ENCODE measurements at places on chromosomes 4 and X. TPM values are rescaled to one million over a fixed set of nuclear protein-coding genes. Genes with fewer than 3 reads are reported as not detected.
A peak's percentile ranks its signal among the peaks of the same experiment; 100 is the strongest.

DNA sequence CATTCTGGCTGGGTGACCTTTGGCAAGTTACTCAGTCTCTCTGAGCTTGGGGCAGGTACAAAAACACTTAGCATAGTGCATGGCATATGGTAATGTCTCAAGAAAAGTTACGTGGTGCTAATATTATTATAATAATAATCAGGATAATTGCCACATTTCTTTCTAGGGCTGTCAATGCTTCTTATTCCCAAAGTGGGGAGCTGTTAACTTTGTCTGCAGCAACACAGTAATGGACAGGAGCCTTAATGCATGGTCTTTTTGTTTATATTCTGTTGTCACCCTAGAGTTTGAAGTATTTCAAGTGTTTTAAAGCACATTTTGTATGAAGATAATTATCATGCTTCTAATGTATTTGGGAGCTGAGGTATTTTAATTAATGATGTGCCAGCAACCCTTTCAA lies 121.8 kb downstream of the FHIP1A start:
- no peak for DNase-seq

DNA sequence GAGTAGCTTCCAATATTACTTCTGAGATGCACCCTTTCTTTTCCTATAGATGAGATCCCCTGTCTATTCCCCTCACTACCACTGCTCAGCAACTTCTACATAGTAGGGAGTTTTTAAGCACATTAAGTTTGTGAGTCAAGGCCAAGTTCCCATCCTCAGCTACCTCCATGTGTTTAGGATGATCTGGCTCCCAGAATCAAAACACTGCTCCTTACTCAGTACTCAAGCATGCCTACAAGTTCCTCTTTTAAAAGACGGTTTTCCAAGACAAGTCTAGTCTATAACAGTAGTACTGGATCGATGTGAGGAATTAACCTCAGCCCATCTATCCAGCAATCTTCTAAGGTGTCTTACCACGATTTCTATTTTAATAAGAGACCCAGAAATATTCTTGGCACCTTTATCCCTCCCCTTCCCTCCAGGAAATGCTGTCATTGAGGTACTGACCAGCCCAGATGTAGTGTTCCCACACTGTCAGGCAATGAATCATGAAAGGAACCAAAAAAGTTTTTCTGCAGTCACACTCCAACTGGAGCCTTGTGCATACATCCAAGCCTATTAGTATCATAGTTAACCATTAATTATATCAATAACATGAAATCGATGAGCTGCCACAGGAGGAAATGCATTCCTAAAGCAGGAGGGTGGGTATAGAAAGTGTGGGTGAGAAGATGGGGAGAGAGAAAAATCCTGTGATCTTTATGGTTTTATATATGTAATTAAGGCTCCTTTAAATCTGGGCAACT lies 29.6 kb downstream of the AREG start:
- DNase-seq = no peak

DNA sequence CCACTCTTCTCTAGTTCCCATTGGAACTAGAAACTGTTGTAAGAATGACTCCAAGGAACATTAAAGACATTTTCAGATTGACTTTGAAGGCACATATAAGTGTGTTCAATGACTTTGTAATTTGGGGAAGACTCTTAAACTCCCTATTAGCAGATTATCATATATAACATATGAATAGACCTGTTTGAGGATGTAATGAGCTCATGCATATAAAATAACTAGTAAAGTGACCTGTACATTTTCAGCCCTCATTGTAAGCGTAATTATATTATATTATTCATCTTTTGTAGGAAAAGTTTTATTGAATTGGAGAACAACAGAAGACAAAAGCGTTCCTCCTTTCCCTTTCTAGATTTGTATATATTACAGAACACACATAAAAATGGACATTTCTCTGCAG lies 455.1 kb downstream of the IL1RAPL1 start:
- no peak for DNase-seq

Gene SERTM2
- not detected for total RNA-seq

GRCh38 chr4:161991811-161992210 lies 172.0 kb downstream of the FSTL5 start:
- no peak for DNase-seq

Gene GPR82
- 0.33 TPM for total RNA-seq

- DNase-seq = no peak
These were observed 223.7 kb upstream of the FAT4 start for GRCh38 chr4:125091101-125091500.

- DNase-seq = no peak
These were observed 182.7 kb downstream of the ANK2 start for GRCh38 chr4:113232194-113232593.

- no peak for DNase-seq
These were observed 513.8 kb upstream of the FAM241A start for GRCh38 chr4:111631215-111631999.

DNA sequence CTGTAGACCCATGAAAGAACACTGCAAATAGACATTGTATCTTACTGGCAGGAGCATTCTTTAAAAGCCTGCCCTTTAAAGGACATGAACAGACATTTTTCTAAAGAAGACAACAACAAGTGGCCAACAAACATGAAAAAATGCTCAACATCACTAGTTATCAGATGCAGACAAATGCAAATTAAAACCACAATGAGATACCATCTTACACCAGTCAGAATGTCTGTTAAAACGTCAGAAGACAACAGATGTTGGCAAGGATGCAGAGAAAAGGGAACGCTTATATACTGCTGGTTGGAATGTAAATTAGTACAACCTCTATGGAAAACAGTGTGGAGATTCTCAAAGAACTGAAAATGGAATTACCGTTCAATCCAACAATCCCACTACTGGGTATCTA lies 77.2 kb downstream of the ATP10D start:
- DNase-seq = no peak

Gene CCDC158
- total RNA-seq = 3.2 TPM

- no peak for DNase-seq
These were observed 17.2 kb downstream of the NKX6-1 start for GRCh38 chr4:84481860-84482245.

DNA sequence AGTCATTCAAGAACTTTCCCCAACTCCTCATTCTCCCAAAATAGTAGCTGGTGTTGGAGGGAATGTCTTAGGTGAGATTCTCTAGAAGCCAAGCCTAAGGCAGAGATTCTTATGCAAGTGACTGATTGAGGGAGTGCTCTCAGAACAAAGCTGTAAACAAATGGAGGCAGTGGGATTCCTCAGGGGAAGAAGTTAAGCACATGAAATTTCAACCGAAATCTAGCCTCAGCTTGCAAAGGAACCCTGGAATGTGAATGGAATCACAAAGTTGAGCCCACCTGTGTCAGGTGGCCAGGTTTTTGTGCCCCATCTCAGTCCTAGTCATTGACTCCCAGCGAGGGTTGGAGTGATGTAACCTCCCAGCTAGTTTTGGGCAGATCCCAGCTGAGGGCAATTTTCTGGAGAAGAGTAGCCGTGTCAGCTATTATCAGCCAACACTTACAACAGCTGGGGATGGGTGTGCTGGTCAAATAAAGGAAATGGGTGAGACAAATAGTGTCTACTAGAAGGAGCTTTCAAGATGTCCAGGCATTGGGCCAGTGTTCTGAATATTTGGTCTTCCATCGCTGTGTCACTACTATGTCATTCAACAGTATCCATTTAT lies 29.7 kb upstream of the FGF2 start:
- no peak for DNase-seq

DNA sequence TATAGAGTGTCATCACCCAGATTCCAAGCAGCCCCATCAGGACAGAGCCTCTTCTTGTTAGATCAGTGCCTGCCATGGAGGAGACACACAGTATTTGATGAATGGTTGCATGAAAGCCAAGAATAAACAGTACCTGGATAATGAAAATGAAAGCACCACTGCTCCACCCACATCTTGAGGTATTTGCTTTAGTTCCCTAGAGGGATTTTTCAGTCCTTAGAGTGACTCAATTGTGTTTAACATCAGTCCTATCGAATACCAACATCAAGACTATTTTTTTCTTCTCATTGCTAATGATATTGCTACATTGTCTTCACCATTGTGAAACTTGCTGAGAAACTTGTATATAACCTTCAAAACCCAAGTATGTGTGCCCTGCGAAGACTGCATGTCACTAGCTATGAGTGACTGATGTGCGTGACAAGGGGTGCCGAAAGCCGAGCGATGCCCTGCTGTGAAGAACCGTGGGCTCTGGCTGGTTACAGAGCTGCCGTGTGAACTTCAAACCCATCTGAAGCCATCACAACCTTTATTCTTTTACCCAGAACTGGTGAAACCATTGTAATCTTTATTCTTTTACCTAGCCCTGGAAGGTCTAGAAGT lies 211.3 kb upstream of the FAT1 start:
- DNase-seq = no peak

GRCh38 chr4:6405397-6405706 lies 67.1 kb downstream of the PPP2R2C start:
- no peak for DNase-seq

Gene ADH7
- not detected for total RNA-seq

GRCh38 chr4:182711211-182711610 lies 206.0 kb downstream of the DCTD start:
- no peak for DNase-seq

Gene TMPRSS11B
- total RNA-seq = not detected

Gene PF4V1
- total RNA-seq = not detected

DNA sequence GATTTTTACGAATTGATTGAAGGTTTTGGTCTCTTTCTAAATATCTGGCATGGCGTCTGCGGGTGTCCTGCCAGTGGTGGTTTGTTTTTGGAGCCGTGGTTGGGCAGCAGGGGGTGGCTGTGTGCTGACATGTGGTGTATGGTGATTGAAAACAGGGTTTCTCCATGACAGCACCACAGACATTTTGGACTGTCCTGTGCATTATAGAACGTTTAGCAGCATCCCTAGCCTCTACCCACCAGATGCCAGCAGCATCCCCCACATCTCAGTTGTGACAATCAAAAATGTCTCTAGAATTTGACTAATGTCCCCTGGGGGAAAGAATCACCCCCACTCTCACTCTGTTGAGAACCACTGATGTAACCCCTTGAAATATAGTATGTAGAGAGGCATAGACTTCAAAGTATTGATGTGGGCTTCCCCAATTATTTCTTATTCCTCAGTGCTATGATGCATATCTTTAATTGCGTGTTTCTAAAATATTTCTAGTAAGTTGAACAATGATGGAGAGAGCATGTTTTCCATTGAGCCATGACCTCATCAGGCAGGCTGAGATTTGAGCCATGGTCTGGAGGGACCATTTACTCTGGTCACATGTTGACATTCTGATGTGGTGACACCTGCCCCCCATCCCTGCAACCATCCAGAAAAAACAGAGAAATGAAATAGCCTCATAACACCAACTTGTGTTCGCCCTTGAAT lies 77.4 kb upstream of the MID1 start:
- DNase-seq = no peak

Gene JCHAIN
- total RNA-seq = 3.7 TPM

DNA sequence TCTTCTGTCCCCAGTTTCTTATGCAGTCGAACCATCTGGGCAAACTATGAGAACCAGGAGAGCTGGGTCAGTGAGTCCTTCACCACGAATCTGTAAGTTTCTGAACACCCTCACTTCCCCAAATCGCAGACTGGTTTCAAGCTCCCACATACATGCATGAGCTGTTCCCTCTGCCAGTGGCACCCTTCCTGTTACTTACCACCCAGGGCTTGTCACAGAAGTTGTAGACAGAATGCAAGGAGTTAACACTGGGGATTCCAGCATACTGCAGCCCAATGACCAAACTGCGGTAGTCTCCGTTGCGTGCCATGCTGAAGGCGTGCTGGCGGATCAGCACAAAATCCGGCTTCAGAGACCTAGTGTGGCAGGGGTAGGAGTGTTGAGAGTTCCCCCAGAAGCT lies 14.6 kb downstream of the SYN1 start:
- no peak for DNase-seq

Gene MGAT4D
- total RNA-seq = not detected

Gene HSFX3
- not detected for total RNA-seq

- no peak for DNase-seq
These were observed 2.0 kb downstream of the ANXA3 start for GRCh38 chr4:78553529-78554060.

- DNase-seq = no peak
These were observed 10.1 kb upstream of the PNMA5 start for GRCh38 chrX:153003981-153004380.

- peak; percentile 73 for DNase-seq
These were observed 118.3 kb downstream of the DNAAF6 start for GRCh38 chrX:107324493-107325310.

DNA sequence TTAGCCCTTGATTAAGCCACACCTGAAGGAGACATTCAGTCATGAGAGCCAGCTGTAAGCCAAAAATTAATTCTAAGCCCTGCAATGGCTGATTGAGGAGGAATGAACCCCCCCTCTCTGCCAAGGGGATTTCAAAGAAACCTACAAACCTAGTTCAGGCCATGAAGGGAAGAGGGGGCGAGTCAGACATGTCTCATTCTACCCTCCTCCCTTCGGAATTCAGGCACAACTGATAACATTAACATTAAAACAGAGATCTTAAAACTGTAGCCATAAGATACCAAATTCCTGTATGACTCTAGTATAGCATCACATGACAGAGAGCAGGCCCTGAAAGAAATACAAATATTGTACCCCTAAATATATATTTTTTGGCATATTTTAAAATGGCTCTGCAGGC lies 40.4 kb upstream of the AFAP1 start:
- DNase-seq = no peak

Gene CCNQ
- total RNA-seq = 22.0 TPM

Gene RAB9A
- total RNA-seq = 39.2 TPM

- DNase-seq = no peak
These were observed 15.7 kb downstream of the DAPP1 start for GRCh38 chr4:99832321-99832720.

DNA sequence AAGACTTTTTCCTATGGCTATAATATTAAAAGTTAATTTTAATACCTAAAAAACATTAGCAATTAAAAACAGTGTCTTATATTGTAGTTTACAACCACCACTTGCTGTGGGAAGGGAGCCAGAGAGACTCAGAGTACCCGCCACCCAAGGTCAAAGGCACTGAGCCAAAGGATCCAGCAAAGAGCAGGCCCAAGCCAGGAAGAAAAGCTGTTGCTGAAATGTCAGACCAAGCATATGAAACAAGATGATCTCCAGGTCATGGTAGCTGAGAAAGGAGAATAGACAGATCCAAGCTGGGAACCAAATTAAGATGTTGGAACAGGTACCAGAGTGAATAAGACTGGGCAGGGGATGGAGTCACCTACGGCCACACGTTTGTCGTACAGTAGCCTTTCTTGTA lies 18.8 kb upstream of the ATOH1 start:
- DNase-seq = peak; percentile 53

Gene FREM3
- total RNA-seq = not detected

Gene CLTRN
- 2.9 TPM for total RNA-seq

Gene AKAP14
- not detected for total RNA-seq

GRCh38 chrX:77743720-77744119 lies 42.3 kb downstream of the ATRX start:
- no peak for DNase-seq

Gene ASMT
- total RNA-seq = not detected

Gene PRRG1
- total RNA-seq = 28.5 TPM
